Caudate nucleus (tissue), 63 donors: ENCODE measurements at places on chromosomes 6 and 20.

DNA sequence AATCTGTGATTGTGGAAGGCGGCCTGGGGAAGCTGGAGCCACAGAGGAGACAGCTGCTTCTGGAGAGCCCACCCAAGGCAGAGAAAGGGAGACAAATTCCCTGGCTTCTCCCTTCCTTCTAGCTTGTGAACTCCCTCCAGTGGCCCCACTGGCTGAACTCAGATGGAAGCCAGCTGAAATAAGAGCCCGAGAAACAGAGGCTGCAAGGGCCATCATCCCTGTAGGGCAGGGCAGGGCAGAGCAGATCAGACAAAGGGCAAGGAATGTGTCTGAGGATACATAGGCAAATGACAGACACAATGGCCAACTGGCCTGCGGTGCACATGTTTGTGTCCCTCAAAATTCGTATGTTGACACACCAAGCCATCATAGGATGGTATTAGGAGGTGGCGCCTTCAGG lies 25.3 kb downstream of the MDFI start:
- no peak for DNase-seq

- no peak for DNase-seq
Observed at GRCh38 chr6:68572975-68573374, 62.1 kb upstream of the ADGRB3 start.

GRCh38 chr6:41170547-41171160 lies 7.7 kb upstream of the TREM2 start:
- DNase-seq = no peak

DNA sequence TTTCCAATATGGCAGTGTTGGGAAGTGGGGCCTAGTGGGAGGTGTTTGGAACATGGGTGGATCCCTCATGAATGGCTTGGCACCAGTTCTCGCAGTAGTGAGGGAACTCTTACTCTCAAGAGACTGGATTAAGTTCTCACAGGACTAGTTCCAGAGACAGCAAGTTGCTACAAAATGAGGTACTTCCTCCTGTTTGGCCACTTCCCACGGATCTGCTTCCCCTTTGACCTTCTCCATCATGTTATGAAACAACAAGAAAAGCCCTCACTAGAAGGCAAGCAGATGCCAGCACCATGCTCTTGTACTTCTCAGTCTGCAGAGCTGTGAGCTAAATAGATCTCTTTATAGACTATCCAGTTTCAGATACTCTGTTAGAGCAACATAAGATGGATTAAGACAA lies 3.1 kb downstream of the RSPH3 start:
- no peak for DNase-seq

DNA sequence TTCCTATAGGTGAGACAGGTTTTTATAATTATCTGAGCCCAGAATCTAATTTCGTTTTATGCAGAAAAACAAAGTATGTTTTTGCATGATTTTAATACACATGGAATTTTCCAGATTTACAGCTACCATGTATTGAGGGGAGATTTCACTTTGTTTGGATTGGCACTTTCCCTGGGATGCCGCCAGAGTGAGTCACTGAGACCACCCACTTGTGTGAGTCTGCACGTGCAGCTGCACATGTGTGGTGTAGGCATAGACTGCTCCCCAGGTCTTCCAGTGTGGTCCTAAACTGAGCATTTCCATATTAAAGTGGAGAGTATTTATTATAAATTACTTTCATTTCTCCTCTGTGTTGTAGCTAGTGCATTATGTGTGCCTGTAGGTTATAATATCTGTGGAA lies 186.8 kb downstream of the UBE3D start:
- DNase-seq = no peak

DNA sequence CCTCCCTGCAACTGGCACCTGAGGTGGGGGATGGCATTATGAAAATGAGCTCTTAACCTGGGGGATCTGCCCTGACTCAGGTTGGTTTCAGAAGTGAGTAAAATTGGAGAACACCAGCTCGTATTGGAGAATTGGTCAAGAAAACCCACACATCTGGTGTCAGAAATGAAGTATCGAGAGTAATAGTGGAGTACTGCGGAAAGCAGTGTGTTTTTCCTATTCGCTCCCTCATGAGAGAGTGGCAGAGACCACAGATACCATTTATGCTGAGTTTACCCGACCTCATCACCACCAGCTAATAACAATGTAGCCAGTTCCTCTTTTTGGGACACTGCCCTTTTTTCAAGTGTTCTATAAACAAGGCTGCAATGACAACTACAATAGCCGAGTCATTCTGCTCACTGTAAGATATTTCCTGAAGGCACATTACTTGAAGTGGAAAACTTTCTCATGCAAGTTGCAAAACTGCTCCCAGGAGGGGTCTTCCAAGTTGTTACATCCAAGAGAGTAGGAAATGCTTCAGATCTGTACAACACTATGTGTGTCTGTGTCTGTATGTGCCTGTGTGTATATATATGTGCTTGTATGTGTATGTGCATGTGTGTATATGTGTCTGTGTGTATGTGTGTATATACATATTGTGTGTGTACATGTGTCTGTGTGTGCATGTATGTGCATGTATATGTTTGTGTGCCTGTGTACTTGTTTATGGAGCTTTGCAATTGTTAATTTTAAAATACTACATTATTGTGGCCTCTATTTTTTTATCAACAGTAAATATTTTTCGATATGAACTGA lies 106.0 kb upstream of the CST7 start:
- DNase-seq = no peak
